Stimulated activated CD4-positive, alpha-beta T cell treated with anti-CD3 and anti-CD28 coated beads, Interleukin-12 subunit alpha, Interleukin-12 subunit beta, amount 100 ng/mL, for 4 hours (primary cell): ENCODE measurements at places on chromosomes 11 and 22.

GRCh38 chr22:38964989-38965388 is 7.6 kb downstream of the APOBEC3A start:
- DNase-seq: no peak

DNA sequence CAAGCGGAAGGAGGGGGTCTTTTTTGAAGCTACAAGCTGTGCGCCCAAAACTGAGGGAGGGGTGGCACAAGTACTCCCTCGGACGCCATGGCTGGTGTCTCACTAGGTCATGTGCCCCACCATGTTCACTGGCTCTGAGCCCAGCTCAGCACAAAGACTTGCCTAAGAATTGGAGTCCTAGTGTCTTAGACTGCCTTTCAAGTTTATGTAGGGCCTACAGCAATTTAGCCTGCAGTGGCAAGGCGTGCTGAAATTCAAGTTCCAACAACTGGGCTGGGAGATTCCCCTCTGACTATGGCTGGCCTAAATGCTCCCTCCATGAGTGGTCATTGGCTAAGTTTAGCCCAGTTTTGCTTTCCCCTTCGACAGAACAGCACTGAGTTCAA is 27.3 kb downstream of the FCHSD2 start:
- DNase-seq: no peak

- DNase-seq: no peak
Observed at GRCh38 chr11:126996036-126996804, 4.3 kb downstream of the KIRREL3 start.

- no peak for DNase-seq
Observed at GRCh38 chr11:72940417-72940816, 126.2 kb downstream of the ATG16L2 start.

DNA sequence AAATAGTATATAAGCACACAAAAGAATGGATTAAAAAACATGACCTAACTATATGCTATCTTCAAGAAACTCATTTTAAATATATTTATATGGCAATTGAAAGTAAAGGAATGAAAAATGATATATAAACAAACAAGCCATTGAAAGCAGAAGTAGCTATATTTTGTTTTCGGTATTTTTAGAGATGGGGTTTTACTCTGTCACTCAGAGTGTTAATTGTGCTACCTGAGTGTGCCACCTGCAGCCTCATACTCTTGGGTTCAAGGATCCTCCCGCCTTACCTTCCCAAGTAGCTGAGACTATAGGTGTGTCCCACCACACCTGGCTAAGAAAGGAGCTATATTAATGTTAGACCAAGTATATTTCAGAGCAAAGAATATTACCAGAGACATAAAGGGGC is 624.1 kb downstream of the BUD13 start:
- no peak for DNase-seq

GRCh38 chr11:96366024-96366423 is 23.0 kb upstream of the MAML2 start:
- no peak for DNase-seq

GRCh38 chr11:35593143-35593542 is 25.1 kb upstream of the FJX1 start:
- DNase-seq: no peak

- DNase-seq: no peak
Observed at GRCh38 chr22:30978304-30978962, 9.4 kb downstream of the TUG1 start.

DNA sequence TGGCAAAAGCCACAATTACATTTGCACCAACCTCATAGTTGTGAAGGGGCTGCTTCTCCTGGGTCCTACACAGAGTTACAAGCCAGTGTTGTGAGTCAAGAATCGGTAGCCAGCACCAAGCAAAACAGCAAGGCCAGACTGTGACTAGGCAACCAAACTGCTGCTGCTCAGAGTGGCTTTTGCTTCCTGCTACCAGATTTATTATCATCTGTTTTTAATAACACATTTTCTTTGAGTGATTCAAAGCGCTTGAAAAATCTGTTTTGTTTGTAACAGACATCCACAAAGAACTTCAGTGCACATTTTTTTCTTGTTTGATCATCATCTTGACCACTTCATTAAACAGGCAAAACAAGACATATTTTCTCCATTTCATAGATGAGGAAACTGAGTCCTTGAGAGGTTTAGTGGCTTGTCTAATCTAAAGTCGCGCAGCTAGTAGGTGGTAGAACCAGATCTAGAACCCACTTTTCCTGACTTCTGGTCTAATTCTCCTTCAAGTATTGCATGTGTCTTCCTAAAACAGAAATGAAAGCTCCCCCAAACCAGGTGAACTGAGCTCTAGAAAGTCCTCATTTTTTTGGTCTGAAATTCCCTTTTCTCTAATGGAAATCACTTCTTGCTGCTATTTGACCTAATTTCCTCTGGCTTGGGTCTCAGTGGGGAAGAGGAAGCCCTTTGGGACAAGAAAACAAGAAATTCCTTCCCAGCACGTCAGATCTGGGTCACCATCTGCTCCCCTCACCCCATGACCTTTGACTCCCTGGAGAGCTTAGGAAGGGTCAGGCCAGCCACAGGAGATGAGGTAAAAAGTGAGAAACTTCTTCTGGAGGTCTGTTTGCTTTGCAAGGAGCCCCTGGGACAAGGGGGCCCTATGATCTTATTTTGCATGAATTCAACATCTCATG is 39.9 kb downstream of the CWC15 start:
- DNase-seq: no peak

DNA sequence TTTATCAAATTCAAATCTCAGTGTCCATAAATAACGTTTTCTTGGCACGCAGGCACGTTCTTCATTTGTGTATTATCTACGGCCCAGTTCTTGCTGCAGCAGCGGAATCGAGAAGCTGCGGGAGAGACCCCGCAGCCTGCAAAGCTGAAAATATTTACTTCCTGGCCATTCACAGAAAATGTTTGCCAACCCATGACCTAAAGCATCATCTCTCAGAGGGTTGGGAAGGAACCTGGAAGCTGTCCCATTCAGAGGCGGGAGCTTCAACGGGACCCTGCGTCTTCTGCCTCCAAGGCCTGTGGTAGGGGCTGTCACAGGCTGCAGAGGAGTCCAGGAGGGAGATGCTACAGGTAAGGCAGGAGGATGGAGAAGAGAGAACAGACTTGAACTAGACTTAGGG is 319.2 kb downstream of the MN1 start:
- no peak for DNase-seq

- DNase-seq: no peak
Observed at GRCh38 chr11:33701302-33702230, 940 bp upstream of the C11orf91 start.

DNA sequence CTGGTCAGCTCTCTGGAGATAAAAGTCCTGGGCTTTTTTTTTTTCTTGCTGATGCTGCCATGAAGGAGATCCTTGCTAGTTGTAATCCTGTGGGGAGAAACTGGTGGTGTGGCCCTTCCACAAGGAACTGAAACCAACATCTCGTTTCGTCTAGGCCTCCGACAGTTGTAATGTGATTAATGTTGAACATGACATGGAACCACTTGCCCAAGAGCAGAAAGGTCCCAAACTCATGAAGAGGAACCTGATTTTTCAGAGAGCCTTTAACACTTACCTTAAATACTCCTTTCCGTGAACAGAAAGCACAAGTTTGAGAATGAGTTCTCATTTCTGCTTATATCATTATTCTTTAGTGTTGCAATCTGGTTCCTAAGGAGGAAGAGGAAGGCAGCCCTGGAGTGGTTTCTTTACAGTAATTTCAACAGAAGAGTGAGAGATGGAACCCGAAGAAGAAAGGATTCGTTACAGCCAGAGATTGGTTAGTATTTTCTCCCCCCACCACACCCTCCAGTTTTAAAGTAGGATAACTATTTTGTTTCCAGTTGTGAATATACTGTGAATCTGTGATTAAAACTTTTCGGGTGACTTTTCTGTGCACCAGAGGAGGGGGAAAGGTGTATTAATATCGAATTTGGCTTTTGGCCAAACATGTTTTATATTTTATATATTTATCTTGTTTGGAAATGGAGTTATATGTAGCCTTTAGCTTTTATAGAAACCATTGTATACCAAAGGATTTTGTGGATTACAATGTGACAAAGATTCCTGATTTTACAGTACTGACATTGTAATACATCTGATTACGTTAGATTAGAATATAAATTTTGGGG is 2.0 kb downstream of the KDM2A start:
- no peak for DNase-seq

- no peak for DNase-seq
Observed at GRCh38 chr11:643849-644738, 7.0 kb downstream of the DRD4 start.

DNA sequence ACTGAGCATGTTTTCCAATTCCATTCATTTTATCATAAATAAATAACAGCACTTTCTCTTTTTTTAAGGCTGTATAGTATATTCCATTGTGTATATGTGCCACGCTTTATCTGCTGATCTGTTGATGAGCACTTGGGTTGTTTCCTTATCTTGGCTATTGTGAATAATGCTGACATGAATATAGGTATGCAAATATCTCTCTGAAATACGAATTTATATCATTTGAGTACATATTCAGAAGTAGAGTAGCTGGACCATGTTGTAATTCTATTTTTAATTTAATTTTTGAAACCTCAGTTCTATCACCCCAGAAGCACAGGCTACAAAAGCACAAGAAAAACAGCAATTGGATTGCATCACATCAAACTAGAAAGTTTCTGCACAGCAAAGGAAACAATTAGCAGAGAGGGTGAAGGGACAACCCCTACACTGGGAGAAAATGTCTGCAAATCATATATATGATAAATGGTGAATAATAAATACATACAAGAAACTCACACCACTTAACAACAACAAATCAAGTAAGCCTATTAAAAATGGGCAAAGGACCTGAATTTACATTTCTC is 43.4 kb downstream of the XKR3 start:
- DNase-seq: no peak

DNA sequence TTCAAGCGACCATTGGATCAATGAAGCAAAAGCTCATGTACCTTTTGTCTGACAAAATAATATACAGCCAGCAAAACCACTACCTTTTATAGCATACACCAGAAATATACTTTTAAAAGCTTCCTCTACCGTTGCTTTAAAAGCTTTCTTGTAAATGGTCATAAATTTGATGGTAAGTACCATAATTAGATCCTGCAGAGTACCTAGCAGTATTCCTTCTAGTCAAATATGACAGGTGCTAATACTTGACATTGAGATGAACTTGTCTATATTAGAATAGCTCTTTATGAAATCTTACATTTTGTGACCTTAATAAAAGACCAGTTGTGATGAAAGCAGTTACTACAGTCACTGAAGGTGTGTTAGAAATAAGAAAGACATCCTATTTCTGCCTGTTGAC is 340.5 kb upstream of the ANO3 start:
- DNase-seq: no peak

- no peak for DNase-seq
Observed at GRCh38 chr11:44746894-44747293, 20.1 kb downstream of the TSPAN18 start.

DNA sequence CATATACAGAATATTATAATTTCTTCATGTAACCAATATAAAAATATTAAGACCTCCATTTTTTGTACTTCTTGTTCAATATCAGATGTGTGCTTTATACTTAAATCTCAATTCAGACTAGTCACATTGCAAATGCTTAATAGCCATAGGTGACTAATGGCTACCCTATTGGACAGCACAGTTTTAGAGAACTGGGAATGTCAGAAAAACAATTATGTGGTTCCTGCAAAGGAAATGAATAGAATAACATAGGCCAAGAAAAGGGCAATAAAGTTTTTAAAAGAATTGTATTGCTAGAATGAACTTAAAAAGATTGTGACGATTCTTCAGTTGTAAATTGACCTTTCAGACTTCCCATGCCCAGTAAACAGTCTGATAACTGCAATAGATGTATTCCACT is 843.0 kb downstream of the METTL15 start:
- DNase-seq: no peak

- peak; percentile 27 for DNase-seq
Observed at GRCh38 chr11:82733444-82734119, at the start of gene FAM181B. Gene FAM181B (minus strand): TSS chr11:82733864. CDS start chr11:82733729, 135 bp downstream.

DNA sequence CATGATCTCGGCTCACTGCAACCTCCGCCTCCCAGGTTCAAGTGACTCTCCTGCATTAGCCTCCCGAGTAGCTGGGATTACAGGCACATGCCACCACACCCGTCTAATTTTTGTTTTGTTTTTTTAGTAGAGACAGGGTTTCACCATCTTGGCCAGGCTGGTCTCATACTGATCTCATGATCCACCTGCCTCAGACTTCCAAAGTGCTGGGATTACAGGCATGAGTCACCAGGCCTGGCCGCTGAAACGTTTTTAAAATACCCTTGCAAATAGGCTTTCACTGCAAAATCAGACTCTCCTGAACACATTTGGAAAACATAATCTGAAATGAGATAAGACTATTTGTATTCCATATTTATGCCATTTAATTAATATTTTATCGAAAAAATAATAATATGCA is 826.1 kb upstream of the CNTN5 start:
- no peak for DNase-seq
